GM12878 (cell line): ENCODE measurements at places on chromosomes 3 and 15.

GRCh38 chr15:44137750-44138149 lies 57.3 kb downstream of the FRMD5 start:
- no peak for DNase-seq

DNA sequence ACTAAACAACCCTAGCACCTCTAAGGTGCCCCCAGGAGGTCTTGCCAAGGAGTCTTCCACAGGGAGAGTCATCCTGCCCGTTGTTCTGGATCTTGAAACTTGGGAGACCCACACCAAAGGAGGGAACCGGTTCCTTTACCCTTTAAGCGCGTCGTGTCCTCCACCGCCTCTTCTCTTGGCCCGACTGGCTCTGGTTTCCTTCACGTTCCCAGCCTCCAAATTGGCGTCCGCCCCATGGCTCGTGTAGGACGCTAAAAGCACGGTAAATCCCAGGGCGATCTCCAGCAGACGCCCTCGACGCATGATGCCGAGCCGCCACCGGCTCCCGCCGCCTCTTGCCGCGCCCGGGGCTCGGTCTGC lies 1.1 kb downstream of the FBN1 start:
- DNase-seq, result no peak

DNA sequence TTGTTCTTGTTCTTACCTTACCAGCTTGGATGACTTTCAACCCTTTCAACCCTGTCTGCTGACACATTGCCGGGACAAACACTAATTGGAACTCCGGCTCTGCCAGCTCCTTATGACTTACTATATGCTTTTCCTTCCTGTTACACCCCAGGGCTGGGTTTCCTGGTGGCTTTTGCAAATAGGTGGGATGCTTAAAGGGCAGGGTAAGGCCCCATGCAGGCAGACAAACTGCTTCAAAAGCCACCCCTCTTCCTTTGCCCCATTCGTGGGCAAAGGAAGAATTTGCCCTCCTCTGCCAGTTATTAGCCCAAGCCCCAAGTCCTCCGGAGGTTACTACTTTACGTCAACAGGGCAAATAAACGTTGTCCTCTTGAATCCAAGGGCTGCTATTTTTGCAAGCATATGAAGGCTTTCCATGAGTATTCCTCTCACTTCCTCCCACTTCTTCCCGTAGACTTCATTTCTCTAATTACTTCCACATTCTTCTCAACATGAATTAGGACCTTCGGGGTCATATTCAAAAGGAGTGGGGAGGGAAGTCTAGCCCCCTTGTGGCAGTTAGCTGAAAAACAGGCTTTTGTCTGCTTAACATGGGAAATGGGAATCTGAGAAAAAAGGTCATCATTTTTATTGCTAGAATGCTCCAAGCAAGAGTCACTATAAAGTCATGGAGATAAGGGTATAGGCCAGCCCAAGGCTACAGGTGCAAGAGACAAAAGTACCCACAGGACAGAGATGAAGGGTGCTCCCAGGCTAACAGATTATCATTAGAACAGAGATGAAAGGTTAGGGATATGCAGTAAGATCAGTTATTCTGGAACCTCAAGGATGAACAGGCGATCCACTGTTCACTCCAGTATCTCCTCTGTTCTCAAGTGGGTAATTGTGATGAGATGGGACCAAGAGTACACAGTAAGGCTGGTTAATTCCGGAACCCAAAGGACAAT lies 56.3 kb upstream of the FSTL1 start:
- no peak for DNase-seq

DNA sequence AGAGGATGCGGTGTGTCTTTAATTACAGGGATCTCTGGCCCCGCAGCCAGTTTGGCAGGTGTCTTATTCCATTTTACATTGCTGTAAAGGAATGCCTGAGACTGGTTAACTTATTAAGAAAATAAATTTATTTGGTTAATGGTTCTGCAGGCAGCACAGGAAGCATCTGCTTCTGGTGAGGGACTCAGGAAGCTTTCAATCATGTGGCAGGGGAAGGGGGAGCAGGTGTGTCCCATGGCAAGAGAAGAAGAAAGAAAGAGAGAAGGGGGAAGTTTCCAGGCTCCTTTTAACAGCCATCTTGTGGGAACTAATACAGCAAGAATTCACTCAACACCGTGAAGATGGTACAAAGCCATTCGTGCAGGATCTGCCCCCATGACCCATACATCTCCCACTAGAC lies 128.0 kb upstream of the CRBN start:
- DNase-seq, result no peak

DNA sequence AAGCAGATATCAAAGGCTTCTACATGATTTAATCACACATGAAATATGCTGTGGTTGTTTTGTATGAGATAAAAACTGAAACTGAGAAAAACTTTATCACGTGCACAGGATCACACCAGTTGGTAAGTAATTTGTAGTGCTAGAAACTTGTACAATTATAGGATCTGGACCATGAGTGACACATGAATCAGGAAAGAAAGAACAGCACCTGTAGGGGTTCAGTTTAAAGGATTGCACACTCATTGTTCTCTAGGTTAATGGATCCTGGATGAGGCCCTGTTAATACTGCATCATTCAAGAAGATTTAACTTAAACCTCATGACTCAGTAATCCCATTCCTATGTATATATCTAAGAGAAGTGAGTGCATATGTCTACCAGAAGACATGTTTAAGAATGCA lies 87.9 kb downstream of the STT3B start:
- DNase-seq, result no peak

- DNase-seq, result no peak
Measured at GRCh38 chr3:186097663-186098451, 11.0 kb downstream of the ETV5 start.

DNA sequence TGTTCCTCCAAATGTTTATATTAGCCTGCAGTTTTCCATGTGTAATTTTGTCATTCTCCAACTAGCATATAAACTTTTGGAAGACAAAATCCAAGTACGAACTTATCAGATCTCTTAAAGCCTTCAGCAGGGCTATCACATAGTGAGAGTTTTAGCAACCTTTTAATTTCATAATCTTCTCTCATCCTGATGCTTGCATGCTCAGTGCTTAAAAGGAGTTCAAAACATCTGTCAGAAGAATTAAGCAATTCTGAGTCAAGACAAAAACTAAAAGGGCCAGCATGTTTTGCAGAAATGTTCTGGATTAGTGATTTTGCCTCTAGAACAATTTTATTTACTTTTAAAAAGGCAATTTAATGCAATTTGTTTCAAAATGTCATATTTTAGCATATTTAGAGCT lies 73.4 kb upstream of the SLC2A2 start:
- DNase-seq, result no peak

GRCh38 chr15:55799291-55800212 lies 56.6 kb upstream of the PRTG start:
- peak; percentile 4 for DNase-seq

- no peak for DNase-seq
Measured at GRCh38 chr3:69791919-69792399, 52.7 kb downstream of the MITF start.

GRCh38 chr3:177350121-177350520 lies 152.8 kb upstream of the TBL1XR1 start:
- DNase-seq, result no peak

- DNase-seq, result no peak
Measured at GRCh38 chr3:182323126-182323700, 470.1 kb upstream of the ATP11B start.

DNA sequence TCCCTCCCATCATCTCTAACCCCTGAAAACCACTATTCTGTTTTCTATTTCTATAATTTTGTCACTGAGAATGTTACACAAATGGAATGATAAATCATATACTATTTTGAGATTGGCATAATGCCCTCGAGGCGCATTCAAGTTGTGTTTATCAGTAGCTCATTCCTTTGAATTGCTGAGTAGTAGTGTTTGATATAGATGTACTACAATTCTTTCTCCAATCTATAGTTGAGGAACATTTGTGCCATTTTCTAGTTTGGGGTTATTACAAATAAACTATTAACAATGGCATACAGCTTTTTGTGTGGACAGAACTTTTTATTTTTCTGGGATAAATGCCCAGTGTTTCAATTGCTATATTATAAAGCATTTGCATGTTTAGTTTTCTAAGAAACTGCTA lies 86.0 kb downstream of the CCR1 start:
- no peak for DNase-seq

DNA sequence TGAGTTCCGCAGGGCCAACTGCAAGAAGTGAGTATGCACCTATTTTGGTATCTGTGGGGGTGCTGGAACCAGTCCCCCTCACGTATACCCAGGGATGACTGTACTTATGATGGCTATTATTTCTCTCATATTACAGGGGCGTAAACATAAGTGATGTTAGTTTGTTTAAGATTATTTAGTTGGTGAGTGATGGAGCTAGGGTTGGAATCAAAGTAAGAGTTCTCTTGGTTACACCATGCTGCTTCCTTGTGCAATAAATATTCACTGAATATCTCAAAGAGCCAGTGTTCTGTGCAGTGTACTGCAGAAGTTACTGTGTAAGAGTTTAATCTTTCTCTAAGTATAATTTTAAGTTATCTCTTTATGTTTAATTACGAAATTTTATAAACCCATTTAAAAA lies 12.8 kb upstream of the UTS2B start:
- no peak for DNase-seq

DNA sequence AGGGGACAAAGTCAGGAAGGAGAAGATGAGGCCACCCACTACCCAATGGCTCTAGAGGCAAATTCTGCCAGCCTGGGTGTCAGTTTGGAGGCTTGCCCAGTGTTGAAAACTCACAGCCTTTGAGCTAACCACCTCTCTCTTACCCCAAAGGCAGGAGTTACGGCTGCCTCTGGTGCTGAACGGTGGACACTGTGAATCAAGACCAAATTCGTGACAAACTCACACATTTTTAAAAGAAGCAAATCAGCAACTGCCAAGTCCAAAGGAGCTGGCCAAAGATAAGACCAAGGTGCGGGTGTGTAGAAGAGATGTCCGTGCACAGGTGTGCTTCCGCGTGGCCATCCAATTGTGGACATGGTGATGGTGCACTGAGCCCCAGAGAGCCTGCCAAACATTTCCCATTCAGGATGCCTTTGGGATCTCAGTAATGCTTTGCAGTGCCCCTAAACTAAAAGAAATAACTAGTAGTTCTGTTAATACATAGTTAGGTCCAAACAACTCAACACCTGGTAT lies 74.6 kb downstream of the FAM174B start:
- no peak for DNase-seq

GRCh38 chr3:196837819-196838420 lies 29.8 kb upstream of the SENP5 start:
- peak; percentile 20 for DNase-seq

GRCh38 chr3:73214846-73215245 lies 153.4 kb downstream of the EBLN2 start:
- no peak for DNase-seq

DNA sequence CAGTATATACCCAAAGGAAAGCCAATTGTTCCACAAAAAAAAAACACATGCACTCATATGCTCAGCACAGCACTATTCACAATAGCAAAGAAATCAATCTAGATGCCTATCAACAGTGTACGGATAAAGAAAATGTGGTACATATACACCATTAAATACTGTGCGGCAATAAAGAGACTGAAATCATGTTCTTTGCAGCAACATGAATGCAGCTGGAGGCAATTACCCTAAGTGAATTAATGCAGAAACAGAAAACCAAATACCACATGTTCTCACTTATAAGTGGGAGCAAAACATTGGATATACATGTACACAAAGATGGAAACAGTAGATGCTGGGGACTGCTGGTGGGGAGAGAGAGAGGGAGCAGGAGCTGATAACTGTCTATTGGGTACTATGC lies 124.2 kb upstream of the AADACL2 start:
- no peak for DNase-seq

DNA sequence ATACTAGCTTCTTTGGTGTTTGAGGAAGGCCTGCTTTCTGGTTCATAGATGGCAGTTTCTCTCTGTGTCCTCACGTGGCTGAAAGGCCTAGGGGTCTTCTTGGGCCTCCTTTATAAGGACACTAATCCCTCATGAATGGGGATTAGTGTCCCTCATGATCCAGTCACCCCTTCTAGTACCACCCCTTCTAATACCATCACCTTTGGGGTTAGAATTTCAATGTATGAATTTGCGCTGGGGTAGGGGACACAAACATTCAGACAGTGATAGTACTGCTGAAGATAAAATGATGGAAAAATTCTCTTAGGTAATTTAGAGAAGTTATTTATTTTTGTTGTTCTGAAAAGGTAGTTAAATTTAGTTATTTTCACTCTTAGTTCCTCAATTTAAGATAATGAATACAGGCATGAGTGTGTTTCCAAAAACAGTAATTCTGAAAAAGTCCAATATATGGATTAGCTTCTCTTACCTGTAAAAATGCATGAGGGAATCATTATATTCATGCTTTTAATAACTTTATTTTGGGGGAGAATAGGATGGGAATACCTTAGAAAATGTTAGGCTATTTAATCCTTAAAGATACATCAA lies 103.6 kb downstream of the FNDC3B start:
- no peak for DNase-seq

DNA sequence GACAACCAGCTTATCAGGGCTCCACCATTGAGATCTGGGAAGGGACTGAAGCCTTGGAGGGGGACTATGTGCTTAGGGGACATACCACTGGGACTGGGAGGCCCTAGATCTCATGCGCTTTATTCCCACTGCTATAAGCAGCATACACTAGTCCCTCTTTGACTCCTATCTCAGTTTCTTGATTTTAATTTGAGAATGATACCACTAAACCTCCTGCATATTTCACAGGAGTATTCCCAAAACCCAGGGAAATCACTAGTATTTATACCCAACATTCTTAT lies 29.2 kb downstream of the SLC24A1 start:
- no peak for DNase-seq

DNA sequence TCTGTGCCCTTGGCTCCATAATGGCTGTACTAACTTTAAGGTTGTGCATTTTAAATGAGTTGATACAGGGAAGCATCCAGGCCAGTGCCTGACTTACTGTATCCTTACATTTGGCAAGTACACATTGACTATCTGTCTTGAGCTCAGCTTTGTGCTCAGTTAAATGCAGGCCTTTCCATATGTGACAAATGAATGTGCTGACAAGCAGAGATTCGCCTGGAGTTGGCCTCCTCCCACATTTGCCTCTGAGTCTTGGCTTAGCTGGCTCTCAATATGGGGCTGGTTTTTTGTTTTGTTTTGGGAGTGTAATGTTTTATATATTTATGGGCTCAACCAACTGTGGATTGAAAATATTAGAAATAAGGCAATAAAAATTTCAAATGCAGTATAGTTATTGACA lies 29.7 kb downstream of the TRIM71 start:
- no peak for DNase-seq

- peak; percentile 57 for DNase-seq
Measured at GRCh38 chr15:65902373-65902772, 33.1 kb downstream of the RAB11A start.

DNA sequence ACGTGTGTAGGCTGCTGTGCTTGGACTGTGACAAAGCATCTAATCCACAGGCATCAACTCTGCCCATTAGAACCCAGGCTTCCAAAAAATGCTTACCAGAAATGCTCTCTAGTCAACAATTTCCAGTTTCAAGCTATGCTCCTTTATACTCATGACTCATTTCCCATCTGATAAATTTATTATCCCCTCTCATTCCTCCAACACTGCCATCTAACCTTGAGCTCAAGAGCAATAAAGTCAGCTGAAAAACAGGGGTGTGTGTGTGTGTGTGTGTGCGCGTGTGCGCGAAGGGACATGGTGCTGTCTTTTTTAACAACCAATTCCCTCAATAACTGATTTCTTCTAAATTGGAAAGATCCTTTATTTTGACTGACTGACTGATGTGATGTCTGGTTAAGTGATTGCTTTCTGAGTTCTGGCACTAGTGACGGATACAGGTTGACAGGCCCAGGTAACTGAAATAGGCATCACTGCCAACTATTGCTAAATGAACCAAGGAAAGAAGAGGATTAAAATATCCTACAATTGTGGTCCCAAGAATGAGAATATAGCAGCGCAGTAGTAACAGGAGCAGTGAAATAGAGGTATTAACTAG lies 405.5 kb downstream of the ZNF385D start:
- DNase-seq, result no peak

GRCh38 chr3:78221300-78221699 lies 1181.4 kb downstream of the ROBO2 start:
- no peak for DNase-seq
